Stimulated activated CD8-positive, alpha-beta memory T cell treated with anti-CD3 and anti-CD28 coated beads, Interleukin-15, amount 100 ng/mL, for 48 hours (primary cell): ENCODE measurements at places on chromosomes 16 and 17.

GRCh38 chr17:13158494-13159240, 140.8 kb upstream of the ELAC2 start:
- no peak for DNase-seq

GRCh38 chr16:27739606-27740357, 189.8 kb downstream of the KATNIP start:
- DNase-seq, result no peak

DNA sequence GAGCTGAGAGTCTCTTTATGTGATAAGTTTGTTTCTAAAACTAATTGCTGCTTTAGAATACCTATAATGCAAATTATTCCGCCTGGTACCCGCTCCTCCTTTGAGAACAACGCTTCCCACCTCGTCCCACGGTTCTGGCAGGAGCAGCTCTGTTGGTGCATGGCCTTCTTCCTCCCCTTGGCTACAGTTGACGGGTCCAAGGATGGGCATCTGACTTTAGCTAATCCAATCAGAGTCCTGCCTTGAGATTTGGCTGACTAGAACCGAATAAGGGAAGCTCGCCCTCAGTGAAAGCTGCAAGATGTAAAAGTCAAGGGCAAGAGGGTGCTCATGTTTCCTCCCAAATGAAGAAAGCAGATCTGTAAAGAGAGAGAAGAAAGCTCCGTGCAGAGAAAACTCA, 481.3 kb downstream of the SLC39A11 start:
- DNase-seq, result no peak

- no peak for DNase-seq
Observed at GRCh38 chr16:57213462-57213861, 27.3 kb downstream of the RSPRY1 start.

DNA sequence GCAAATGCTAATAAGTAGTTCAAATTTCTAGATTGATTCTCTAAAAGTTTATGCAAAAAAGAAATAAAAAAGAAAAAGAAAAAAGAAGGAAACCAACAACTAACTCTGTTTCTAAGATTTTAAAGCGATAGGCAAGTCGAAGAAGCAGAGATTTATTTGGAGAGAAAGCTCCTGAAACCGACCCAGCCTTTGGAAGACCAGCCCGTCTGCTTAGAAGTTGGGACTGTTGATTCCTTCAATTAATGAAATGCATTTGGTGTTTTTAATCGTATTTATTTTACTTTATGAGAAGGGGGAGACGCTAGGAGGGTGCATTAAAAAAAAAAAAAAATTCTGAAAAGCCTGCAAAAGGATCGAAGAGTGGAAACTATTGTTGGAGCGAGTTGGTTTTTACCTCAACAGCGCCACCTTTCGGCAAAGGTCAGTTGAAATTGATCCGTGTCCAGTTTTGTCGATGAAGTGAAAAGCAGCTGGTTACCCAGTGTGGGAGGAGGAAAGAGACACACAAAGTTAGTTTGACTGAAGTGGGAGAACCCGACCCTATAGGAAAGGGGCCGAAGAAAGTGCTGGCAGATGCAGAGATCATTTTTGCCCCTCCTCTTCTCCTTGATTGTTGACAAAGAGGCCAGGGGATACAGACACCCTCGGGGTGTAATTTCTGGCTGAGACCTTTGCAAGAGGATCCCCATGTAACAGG, 1.5 kb upstream of the MAF start:
- DNase-seq, result peak; percentile 62
